ENCODE measurements at places on chromosomes 5 and 9. TPM values are rescaled to one million over a fixed set of nuclear protein-coding genes. Genes with fewer than 3 reads are reported as not detected.

Gene PCDHA9
- 2.0 TPM for total RNA-seq

DNA sequence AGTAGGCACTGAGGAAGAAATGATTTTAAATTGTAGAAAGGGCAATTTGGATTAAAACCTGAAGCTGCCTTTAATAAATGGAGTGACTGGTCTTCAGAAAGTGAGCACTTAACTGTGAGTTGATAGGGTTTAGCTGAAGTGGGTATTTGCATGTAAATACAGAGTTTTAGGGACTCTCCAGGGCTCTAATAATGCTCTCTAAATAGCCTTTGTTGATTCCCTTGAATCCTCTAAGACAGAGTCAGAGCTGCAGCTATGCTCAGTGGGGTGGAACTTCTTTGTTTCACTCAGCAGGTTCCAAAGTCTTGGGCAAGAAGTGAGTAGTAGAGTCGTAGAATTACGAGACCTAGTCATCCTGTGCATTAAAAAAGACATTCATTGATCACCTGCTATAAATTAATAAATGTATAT, 21.4 kb downstream of the GLRA1 start:
- DNase-seq = no peak

DNA sequence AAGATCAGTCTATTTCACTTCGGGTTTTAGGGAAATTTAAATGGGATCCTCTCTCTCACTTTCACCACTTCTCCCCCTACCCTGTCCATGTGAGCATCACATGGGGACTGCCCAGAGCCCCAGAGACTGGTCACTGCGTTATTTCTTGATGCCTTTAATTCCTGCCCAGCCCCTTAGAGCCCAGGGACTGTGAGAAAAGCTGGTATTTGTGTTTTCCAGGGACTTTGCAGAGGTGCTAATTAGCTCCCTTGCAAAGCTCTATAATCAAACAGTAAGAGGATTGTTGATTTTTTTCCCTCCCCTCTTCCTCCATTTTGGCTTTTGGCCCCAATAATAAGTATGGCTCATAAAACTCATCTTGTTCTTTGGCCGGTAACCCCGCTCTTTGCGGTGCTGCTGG, 35.6 kb downstream of the NTRK2 start:
- no peak for DNase-seq

DNA sequence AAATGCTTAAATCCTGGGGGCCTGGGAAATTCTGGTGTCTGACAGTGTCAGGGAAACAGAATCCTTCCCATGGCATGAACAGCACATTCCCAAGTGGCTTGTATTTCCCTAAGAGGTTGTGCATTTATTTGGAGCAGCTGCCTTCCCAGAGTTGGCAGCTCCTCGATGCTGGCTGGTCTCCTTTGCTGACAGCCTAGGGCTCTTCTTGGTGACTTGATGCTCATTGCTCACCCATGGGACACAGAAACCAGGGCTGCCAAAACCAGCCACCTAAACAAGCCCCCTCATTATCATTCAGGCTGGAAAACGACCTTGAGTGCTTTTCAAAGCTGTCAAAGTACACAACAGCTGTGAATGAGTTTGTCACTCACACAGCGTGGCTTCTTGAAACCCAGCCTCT, 24.2 kb downstream of the ENHO start:
- no peak for DNase-seq

DNA sequence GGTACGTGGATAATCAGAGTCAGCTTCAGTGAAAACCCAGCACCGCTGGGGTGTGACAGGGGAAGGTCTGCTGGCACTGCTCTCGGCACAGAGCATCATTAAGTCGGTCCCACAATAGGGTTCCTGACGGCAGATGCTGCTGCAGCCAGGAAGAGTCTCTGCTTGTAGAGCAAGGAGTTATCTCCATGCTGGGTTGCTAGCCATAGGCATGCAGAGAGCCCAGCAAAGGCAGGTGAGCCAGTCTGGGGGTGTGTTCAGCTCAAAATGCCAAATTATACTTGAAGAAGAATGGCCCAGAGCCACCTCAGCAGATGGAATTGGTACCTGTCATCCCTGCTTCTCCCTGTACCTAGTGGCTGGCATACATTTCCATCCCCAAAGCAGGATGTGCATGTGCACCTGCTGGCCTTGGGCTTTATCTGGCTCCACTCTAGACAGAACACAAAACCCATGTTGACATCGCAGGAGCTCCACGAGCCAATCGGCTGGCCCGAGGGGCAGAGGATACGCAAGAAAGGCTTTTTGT, 100.8 kb downstream of the WDR41 start:
- DNase-seq = no peak

Gene KIAA1958
- 4.4 TPM for total RNA-seq

Gene MRPL36
- 48.3 TPM for total RNA-seq

Gene WHRN
- total RNA-seq = 14.9 TPM

DNA sequence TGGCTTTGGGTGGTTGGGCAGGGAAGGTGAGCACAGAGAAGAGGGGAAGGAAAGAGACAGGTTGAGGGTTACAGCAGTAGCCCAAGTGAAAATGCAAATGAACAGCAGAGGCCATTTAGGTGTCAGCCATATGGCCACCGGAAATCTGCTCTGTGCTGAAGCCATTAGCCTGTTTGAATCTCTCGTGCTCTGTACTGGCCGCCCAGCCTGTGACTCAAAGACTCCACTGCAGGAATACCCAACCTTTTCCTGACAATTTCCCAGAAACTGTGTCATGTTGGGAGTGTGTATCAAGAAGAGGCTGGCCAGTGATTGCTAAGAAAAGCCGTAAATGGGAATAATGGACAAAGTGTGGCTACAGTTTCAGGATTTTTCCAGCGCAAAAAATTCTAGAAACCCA, 35.9 kb upstream of the RAI14 start:
- DNase-seq = no peak

Gene GLRA1
- not detected for total RNA-seq

Gene WNT8A
- not detected for total RNA-seq

DNA sequence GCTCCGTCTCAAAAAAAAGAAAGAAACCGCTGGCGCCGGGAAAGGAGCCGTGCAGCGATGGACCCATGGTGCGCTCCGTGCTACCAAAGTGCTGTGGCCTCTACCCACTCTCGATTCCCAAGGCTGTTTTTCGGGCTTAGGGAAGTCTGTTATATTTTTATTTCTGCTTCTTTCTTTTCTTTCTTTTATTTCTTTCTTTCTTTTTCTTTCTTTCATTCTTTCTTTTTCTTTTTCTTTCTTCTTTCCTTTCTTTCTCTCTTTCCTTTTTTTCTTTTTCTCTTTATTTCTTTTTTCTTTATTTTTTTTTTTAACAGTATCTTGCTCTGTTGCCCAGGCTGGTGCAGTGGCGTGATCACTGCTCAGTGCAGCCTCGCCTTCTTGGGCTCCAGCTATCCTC, 87.5 kb downstream of the ANXA2R start:
- DNase-seq = no peak

DNA sequence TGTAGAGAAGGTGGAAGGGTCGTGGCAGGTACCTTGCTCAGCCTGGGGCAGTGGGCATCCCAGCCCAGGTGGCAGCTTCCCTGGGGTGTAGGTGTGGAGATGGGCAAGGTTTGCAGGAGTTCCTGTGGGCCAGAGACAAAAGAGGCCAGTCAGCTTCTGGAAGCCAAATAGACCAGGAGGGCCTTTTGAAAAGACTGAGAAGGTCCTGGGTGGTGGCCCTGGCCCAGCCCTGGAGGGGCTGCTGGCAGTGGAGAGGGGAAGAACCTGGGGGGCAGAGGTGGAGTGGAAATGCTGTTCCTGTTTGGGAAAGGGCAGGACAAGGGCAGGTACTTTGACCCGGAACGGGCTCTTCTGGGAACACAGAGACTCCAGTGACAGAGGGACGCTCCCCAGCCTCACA, 7.0 kb upstream of the IL3 start:
- DNase-seq = peak; percentile 59

Gene ROR2
- 18.6 TPM for total RNA-seq

GRCh38 chr9:78713614-78714405, 416.9 kb downstream of the PSAT1 start:
- DNase-seq = no peak

Gene PCDHB2
- total RNA-seq = 90.1 TPM

GRCh38 chr5:2334719-2335118, 416.8 kb downstream of the IRX2 start:
- DNase-seq = no peak

DNA sequence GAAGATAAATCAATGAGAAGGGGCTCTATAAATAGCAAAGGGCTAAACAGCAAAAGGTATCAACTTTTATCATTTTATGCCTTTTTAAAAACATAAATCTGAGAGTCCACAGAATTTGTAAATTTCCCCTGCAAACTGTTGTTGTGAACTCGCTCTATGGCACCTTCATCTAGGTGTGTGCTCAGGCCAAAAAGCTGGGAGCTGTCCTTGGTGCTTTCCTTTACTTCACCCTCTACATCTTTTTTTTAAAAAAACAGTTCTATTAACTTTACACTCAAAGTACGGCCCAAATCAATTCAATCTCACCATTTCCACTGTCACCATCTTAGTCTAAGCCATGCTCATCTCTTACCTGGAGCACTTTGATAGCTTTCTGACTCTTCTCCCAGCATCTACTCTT, 108.2 kb upstream of the GPR151 start:
- no peak for DNase-seq

Gene PCDHGA12
- total RNA-seq = 0.75 TPM

Gene CARTPT
- total RNA-seq = not detected

DNA sequence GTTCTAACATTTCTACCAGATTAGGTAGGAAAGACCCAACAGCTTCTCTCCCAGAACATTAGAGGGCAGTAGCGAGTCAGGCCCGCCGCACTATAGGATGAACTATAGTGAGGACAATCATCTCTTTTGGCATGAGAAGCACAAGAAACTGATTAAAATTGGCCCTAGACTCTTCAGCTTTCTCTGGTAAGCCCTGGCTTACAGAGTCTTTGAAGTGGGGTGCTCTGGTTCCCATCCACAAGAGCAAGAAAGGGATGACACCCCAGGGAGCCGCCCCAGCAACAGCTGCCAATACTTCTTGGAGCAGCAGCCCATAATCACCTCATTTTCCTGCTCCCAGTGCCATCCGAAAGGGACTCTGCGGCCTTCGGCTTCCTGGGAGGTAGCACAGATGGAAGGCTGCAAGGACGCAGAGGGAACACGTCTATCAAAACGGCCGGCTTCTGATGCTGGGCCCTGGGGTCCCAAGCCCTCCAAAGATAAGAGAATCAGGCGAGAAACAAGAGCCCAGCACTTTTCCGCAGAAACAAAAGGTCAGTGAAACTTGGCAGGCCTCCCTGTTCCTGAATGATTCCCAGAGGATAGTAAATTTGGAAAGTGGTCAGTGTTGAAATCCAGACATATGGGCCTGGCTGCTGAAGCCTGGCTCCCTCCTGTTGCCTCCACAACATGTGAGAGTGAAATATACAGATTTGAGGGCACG, 69.3 kb downstream of the HSD17B3 start:
- no peak for DNase-seq

DNA sequence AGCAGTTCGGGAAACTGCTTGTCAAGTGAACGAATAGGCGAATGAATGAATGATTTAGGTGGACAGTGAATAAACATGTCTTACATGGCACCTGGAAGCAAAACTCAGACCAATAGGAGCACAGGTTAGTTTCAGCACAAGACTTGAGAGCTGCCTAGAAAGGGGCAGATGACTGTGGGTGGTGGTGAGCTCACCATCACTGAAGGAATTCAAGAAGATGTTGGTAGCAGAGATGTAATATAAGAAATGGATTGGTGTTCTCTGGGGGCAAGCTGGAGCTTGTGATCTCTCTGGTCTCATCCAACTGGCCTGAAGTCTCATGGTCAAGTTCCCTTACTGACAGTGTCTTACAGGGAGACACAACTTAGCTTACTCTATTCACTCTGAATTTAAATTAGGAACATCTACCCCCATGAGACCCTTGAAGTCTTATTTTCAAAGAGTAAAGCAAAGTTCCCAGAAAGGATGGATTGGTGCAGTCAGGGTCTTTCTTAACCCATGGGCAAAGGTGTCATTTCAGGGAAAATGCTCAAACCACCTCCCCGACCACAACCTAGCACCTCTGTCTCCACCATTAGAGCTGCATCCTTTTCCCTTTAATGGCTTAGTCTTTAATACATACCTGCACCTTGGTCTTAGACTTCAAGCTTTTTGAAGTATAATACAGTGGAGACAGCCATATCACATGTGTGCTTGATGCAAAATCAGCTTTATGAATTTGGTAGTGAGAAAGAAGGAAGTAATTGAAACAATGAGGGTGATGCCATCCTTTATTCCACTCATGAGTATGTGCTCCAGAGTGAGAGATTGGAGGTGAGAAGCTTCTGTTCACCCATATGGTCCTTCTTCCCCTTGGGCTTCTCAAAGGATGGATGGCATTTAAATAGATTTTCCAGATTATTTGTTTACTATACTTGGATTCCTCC, 5.1 kb downstream of the LCP2 start:
- DNase-seq = no peak

GRCh38 chr9:33785914-33786313, 9.4 kb upstream of the PRSS3 start:
- DNase-seq = no peak

Gene INIP
- 22.0 TPM for total RNA-seq

Data from chondrocyte (in vitro differentiated cells).